EL (cell line): ENCODE measurements at places on chromosomes 11 and 22.

DNA sequence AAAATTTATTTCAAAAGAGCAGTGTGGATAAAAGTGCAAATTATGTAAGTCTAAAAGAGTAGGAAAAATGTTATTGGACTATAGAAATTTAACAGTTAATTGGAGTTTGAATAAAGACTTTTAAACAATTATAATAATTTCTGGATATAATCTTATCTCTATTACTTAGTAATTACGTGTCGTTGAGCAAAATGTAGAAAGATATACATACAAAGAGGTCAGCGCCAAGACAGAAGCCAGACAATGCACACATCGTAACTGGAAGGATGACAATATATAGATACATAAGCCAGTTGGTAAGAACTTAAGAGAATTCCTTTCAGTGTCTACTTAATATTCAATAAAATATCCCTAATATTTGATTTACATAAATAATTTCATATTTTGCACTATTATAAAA is 157.0 kb downstream of the LUZP2 start:
- DNase-seq = no peak

DNA sequence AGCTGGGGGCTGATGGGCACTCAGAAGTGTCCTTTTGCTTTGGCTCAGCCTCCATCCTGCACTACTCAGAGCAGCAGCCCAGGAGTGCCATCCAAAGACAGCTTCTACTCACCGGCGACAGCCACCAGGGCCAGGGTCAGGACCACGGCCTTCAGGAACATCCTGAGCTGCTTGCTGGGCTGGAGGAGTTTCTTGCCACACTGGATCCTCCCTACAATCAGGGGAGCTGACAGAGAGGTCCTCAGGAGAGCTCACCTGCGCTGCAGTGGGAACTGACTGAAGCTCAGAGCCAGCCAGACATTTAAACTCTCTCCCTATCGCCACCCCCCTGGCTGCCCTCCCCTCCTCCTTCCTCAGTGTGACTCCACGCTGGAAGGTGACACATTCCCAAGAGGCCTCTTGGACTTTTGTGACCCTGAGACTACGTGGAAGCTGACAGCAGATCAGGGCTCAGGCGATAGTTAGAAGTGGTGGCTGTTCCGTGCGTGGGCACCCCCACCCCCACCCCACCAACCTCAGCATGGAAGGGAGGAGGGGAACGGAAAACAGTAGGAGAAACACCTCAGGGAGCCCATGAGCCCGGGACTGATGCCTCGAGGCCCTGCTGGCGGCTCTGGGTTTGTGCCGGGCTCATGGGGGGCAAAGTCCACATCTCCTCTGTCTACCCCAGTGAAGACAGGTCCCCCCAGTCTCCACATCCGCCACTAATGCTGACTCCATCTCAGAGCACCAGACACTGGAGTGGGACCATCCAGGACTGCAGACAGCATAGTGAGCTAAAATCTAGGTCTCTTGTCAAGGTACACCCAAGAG is at the start of gene APOA4:
Gene APOA4, minus strand, starts transcription at position 274 of the 813 bp plus-strand sequence. Its CDS starts 113 bp downstream, at position 161.
- DNase-seq = no peak

DNA sequence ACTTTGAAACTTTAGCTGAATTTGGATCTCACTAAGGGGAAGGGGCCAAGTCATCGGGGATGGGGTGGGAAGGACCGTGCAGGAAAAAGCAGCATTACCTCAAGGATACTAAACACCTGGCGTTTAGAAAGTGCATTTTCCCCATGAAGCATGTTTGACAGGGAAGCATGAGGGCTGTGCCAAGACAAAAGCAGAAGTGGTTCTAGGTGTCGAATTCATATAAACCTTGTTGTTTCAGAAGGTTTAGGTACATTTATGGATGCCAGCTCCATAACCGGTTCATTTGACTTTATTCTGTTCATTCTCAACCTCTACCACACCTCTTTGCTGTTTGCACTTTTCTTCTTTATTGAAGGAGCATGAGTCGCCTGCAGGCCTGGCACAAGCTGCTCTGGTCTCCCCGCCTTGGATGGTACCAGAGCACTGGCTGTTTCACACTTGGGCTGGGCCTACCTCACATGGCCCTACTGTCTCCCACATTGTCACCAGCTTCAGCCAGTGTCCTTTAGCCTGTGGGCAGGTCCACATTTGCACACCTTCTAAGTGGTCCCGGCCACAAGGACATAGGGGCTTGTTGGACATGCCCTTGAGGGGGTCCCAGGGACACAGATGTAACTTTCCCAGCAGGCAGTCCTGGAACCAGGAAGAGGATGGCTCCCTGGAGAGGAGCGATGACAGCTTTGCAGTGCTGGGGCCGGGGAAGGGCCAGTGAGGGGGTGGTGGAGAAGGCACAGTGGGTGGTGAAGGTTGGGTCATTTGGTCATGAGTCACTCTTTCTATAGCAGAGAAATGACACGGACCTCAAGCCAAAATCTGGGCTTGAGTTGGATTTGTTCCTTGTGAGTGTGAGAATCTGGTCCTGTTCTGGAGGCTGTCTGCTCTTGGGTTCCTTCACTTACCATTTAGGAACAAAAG is 3.2 kb upstream of the ST14 start:
- DNase-seq = peak; percentile 41

DNA sequence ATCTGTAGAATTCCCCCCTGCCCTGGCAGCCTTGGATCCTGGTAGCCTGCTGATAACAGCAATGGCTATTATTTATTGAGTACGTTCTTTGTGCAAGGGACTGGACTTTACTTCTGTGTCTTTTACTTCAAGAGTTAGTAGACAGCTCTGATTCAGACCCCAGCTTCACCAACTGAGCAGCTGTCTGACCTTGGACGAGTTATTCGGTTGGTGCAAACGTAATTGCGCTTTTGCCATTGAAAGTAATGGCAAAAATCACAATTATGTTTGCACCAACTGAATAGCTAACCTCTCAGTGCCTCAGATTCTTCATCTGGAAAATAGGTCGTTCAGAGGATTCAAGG is 108.9 kb downstream of the TIMP3 start:
- no peak for DNase-seq

DNA sequence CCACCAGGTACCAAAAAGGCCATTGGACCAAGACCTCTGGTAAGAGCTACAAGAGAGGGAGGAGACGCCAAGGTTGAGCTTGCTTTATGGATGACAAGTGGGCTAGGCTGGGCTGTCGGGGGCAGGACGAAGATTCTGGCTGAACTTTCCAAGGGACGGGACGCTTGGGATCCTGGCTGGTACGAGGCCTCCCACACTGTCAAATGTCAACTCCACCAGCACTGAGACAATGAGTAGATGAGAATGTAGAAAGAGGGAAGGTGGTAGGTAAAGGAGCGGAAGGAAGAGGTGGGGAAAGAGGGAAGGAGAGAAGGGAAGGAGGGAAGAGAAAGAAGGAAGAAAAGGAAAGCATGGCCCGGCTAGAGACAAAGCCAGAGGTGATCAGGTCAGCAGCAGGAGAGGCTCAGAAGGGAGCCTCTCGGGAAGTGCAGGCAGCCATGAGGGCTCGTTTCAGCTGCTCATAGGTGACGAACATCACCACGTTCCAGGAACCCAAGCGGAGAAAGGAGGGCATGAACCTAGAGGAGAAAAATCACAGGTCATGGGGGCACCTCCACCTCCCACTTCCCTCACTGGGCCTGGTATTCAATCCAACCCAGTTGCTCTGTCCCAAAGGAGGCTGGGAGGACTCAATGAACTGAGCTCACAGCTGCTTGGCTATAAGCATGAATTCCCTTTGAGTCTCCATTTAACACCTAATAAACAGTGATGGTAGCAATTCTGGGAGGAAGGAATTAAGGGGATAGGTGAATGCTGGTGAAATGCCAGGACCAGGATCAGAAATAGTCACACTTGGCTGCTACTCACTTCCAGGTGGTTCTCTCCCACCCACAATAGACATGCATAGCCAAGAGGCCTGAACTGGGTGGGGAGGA is 7.8 kb downstream of the UCP2 start:
- no peak for DNase-seq

GRCh38 chr11:34994854-34995253 is 78.4 kb downstream of the PDHX start:
- DNase-seq = no peak

- no peak for DNase-seq
These were observed 19.7 kb downstream of the OR51E2 start for GRCh38 chr11:4677948-4678347.

DNA sequence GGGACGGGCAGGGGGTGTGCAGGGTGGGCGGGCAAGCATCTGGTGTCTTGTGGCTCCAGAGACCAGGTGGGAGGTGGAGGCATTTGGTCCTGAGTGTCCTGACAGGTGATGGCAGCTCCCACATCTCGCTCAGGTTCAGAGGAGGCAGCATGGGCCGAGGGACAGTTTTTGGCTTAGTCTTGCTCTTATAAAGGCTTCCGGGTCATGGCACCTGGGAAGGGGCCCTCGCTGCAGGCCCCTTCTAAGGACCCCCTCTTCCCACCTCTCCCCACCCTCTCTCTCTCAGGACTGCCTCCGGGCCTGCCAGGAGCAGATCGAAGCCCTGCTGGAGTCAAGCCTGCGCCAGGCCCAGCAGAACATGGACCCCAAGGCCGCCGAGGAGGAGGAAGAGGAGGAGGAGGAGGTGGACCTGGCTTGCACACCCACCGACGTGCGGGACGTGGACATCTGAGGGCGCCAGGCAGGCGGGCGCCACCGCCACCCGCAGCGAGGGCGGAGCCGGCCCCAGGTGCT is 9.9 kb downstream of the CCND1 start:
- DNase-seq = no peak

DNA sequence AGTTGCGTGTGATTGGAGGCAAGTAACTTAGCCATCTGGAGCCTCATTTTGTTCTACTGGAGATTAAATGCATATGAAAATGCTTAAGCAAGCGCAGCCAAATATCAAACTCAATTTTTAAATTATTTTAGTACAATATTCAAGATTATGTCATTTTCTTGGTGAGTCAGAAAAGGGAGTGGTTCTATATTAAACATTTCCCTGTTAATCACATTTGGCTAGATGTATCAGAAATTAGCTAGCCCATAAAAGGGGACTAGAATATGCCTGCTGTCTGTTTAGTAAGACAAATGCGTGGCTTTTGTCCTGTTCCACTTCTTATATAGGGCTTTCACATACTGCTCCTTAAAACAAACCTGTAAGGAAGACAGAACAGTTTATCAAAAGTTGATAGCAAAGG is 35.0 kb upstream of the BMAL1 start:
- no peak for DNase-seq

DNA sequence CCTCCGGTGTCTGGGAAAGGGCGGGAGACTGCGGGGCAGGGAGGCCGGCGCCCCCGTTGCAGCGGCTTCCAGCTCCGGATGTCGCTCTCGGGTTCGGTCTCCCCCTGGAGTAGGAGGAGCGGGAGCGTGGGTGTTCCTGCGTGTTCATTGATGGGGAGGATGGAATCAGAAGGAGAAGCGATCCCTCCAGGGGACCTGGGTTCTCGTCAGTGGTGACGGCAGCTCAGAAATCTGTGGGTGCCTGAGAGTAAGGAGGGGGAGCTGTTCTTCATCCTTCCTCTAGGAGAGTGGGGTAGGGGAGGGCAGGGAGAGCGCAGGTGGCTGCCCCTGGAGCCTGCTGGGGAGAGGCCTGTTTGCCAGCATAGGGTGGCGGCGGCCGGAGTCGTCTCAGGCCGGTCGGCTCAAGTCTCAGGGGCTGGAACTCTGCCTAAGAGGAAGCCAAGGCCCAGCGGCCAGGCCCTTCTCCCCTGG is 1.1 kb downstream of the UBASH3B start:
- DNase-seq = peak; percentile 77

DNA sequence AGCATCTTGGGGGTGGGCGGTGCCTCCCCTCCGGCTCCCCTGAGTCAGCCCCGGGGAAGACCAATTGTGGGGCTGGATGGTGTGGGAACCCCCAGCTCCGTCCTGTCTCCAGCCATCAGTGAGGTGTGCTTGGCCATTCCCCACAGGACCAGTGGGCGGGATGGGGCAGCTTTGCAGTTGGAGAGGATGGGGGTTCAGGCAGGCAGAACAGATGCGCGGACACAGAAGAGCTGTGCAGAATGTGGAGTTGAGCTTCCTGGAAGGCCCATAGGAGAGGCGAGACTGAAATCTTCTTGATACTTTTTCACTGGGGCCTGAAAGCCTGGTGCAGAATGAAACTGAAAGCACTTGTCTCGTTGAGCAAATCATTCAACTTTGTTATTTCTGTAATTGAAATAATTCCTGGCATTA is 23.8 kb downstream of the PARVB start:
- no peak for DNase-seq

GRCh38 chr22:35305525-35306070 is 5.9 kb downstream of the TOM1 start:
- peak; percentile 17 for DNase-seq

DNA sequence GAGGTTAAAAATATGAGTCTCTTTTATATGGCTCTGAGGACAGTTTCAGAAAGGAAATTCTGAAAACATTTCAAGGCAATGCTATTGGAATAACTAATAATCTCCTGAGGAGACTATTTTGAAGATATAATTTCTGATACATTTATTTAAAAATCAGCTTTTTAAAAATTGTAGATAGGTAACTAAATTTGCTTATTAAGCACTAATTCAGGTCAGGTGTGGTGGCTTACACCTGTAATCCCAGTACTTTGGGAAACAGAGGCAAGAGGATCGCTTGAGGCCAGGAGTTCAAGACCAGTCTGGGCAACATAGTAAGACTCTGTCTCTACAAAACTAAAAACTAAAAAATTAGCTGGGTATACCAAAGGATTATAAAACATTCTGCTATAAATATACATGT is 17.0 kb downstream of the ZDHHC13 start:
- no peak for DNase-seq

- DNase-seq = peak; percentile 37
These were observed 139.5 kb upstream of the GUCY1A2 start for GRCh38 chr11:107157809-107158187.

GRCh38 chr11:19744130-19744529 is 31.5 kb downstream of the NAV2 start:
- DNase-seq = no peak

GRCh38 chr11:27255447-27255828 is 107.6 kb downstream of the CCDC34 start:
- peak; percentile 43 for DNase-seq

- DNase-seq = no peak
These were observed 126.3 kb downstream of the ADAMTS15 start for GRCh38 chr11:130574740-130575139.

DNA sequence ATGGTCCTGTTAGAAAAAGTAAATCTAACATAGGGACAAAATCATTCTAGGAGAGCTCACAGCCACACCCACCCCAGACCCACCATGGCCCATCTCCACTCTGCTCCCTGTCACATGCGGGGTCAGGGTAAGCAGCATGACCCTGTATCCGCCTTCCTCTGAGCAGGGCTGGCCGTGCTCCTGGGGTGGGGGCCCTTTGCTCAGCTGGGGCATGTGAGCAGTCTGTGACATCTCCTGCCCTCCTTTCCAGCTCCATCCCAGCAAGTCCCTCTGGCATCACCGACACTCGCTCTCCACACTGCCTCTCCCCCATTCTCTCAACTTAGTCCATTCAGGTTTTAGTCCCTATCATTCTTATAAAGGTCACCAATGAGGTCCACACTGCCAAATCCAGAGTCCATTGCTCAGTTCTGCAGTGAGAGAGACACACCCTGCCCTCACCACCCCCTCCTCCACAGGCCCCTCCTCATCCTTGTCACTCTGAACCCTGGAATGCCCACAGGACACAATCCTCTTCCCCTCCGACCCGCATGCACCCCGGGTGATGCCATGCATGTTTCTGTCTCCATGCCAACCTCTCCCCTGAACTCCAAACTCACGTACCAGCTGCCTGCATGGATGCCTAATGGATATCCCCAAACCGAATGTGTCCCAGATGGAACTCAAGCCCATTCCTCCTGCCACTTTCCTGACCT is 65.1 kb upstream of the PITPNB start:
- no peak for DNase-seq

GRCh38 chr11:46452918-46453517 is 61.4 kb upstream of the CHRM4 start:
- no peak for DNase-seq

GRCh38 chr11:45225961-45226871 is 59.9 kb downstream of the SYT13 start:
- no peak for DNase-seq
